Left renal pelvis (tissue), 4 donors: ENCODE measurements at places on chromosomes 1 and 21.

GRCh38 chr21:44958471-44959191 lies 18.8 kb downstream of the SLX9 start:
- DNase-seq: peak; percentile 43

- no peak for DNase-seq
Measured at GRCh38 chr21:25461725-25462124, 145.6 kb downstream of the MRPL39 start.

GRCh38 chr1:226223786-226224244 lies 351 bp downstream of the MIXL1 start:
- DNase-seq: no peak

- DNase-seq: no peak
Measured at GRCh38 chr1:240804475-240804874, 192.5 kb upstream of the GREM2 start.

DNA sequence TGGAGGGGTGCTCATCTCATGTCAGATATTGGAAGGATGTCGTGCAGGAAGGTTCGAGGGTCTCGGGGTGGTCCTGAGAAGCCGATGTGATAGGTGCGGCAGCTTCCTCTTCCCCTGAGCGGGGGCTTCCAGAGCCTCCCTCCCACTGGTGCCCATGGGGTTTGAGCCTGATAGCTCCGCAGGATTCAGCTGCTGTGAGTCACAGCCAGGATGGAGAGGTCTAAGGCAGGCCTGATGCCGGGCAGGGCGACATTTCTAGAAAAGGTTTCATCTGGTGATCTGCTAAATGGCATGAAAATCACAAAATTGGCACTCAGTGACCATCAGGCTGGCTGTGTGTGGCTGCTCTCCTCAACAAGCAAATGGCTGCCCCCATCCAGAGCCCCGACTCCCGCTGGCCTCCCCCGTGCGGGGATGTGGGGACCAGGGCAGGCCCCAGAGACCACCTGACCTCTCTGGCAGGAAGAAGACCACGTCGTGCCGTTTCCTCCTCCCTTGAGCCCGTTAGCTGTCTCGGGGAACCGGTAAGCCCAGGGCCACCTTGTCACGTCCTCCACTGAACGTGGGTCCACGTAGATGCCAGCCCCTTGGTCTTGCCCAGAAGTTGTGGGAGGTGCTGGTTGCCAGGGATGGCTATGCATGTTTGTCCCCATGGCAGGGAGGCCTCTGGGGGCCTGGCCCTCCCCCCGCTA lies 66.1 kb downstream of the SKI start:
- DNase-seq: no peak

GRCh38 chr1:92356956-92357355 lies 58.1 kb downstream of the RPAP2 start:
- DNase-seq: no peak

DNA sequence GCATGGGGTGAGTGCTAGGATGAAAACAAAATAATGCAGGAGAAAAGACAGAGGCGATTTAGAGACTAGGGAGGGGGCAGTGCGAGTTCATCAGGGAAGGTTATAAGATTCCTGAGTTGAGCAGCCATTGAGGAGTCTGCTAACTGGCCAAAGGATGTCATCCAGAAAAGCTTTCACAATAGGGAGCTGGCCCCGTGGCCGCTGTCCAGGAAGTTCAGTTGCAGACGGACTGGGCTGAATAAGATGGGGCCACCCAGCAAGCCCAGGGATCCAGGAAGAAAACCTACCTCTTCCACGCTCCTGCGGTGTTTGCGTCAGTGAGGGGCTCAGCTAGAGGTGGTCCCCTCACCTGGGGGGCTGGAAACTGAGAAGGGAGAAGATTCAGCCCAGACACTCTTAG lies 4.0 kb upstream of the PKP1 start:
- DNase-seq: no peak

GRCh38 chr1:201020721-201021629 lies 2.5 kb downstream of the KIF21B start:
- no peak for DNase-seq

- no peak for DNase-seq
Measured at GRCh38 chr1:226737819-226738420, 1.2 kb downstream of the ITPKB start.

DNA sequence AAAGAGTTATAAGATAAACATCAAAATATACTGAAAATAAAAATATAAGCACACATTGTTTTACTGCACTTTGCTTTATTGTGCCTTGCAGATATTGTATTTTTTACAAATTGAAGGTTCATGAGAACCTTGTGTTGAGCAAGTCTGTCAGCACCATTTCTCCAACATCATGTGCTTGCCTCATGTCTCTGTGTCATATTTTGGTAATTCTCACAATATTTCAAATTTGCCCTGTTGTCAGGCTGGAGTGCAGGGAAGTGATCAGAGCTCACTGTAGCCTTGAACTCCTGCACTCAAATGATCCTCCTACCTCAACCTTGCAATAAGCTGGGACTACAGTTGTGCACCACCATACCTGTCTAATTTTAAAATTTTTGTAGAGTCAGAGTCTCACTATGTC lies 21.3 kb upstream of the CNIH3 start:
- DNase-seq: no peak

DNA sequence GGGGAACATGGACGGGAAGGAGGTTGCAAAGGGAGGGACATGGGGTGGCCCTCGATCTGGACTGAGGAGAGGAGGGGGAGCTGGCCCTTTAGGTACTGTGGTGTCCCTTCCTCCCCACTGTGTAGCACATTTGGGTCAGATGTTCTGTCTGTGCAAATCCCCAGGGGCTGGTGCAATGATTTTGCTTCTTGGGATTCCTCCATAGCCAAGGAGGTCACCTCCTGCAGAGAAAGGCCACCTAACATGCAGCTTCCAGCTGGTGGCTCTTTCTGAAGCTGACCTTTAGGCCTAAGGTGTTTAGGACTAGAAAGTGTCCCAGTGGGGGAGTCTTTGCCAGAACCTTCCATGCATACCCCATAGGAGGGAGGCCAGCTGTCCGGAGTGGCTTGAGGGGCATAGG lies 9.0 kb upstream of the MYOM3 start:
- DNase-seq: no peak

DNA sequence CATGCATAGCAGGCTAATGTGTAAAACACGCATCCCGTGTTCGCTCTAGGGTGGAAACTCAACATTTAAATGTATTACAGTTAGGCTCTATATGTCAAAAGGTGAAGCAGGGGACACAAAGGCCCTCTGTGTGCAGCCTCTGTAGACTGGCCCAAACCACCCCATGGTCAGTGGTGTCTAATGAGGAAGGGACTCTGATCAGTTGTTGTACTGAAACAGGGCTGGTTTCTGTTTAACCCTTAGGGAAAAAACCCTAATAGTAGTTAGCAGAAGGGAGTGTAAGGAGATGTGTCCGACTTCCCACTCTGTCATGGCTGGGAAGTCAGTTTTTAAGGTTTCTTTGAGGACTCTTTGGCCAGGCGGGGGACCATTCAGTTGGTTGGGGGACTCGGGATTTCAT lies 21.5 kb upstream of the CD2 start:
- no peak for DNase-seq

DNA sequence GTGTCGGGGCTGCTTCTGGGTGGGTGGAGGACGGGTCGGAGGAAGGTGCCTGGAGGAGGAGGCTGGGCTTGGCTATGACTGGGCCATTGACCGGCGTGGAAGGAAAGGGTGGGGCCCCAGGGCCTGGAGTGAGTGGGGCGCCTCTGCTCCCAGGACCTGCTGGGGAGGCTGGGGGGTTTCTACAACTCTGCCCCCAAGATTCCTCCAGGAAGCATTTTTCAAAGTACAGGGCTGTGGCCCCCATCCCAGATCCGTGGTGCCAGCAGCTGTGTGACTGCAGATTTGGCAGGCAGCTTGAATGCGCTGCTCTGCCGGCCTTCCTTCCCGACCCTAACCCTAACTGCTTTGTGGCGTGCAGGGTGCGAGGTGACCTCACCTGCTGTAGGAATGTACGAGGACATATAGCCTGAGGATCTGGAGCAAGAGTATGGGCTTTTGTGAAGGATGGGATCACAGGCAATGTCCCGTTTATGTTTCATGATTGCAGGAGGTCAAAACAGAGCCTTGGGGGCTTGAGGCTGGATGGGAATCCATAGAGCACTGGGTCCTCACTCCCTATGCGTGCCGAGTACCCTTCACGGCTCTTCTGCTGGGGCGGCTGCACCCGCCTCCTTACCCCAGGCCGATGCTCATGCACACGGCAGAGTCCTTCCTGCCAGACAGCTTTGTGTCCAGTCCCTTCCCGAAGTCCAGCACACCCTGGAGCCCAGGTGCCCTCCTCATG lies 24.7 kb downstream of the TRPM2 start:
- no peak for DNase-seq

DNA sequence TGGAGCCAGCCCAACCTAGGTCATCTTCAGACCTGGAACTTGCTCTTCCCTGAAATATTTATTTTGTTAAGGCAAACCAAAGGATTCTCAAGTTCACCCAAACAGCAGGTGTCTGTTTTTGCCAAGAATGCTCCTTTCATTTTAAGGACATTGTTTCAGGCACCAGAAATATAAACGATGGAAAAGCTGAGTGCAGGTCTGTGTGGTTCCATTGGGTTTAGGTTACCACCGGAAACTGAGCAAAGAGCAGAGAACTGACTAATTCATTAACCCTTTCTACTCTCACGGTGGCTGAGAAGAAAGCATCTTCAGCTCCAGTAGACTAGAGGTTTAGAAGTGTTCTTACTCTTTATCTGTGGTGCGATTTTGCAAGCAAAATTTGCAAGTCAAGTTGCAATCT lies 38.0 kb upstream of the ZC3H11B start:
- DNase-seq: no peak

GRCh38 chr1:178818416-178818815 lies 52.5 kb downstream of the ANGPTL1 start:
- DNase-seq: no peak

DNA sequence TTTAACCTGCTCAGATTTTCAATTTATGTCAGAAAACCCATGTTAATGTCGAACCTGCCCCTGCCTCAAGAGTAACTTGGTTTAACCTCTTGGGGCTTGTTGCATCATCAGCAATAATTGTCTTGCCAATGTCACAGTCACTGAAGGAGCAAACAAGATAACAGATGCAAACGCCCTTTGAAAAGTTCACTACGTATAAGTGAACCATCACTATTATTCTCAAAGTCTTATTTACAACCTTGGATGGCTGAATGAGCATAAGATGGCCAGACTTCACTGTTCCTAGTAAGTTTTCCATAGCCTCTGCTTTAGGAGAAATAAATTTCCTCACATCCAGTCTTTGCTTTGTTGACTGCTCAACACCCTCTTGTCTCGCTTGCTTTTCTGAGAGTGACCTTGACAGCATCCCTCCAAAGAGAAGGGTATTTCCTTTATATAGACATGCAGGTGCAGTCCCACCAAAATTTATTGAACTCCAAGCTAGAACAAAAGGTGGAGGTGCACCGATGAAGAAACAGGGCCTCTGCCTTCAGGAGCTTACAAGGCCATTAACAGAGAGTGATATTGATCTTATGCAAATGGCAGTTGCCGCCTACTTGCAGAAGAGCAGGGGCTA lies 749 bp upstream of the LRIG2 start:
- DNase-seq: no peak

GRCh38 chr21:38849776-38850175 lies 44.0 kb downstream of the ETS2 start:
- DNase-seq: peak; percentile 47

- DNase-seq: no peak
Measured at GRCh38 chr1:14970115-14970798, 183.3 kb upstream of the TMEM51 start.

DNA sequence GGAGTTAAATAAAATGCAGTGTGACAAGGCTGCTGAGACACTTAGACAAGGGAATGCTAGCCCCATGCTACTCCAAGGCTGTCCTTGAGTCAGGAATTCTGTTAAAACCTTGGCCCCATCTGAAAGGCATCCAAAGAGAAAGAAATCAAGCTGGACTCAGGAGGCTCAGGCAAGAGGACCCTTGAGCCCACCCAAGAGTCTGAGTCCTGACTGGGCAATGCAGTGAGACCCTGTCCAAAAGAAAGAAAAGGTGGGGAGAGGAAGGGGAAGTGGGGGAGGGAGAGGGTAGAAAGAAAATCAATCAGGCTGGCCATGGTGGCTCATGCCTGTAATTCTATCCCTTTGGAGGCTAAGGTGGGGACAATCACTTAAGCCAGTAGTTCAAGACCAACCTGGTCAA lies 26.7 kb downstream of the CLSTN1 start:
- no peak for DNase-seq

DNA sequence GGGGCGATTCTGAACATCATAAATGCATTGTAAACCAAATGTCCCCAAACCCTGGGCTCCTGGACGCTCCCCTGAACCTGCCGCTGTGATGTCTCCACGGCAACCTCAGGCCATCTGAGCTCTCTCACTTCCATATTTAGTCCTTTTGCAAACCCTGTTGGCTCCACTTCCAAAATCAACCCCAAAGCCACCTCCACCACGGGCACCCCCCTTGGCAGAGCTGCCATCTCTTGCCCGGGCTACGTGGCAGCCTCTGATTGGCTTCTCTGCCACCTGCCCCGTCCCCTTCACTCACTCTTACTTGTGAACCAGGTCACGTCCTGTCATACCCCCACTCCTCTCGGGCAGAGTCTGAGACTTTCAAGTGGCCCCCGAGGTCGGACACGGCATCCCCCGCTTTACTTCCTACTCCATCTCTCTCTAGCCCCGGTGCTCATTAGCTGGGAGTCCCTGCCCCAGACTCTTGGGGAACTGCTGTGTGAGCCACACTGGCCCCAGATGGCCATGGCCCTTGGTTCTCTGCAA lies 15.8 kb downstream of the PRXL2B start:
- DNase-seq: no peak

DNA sequence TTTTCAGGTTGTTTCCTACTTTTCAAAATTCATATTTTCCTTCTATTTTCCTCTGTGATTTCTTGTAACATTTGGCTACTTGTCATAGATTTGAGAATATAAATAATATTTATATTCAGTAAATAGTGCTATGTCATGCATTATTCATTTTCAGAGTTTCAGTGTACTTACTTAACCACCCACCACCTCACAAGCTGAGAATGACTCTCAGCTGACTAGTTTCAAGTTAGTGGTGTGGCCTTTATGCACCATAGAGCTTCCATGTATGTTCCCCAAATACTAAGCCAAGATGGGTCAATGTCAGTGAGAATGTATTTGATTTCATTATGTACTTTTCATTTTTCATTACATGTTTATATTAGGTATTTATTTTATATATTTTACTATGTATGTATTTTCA lies 56.9 kb upstream of the RGS1 start:
- no peak for DNase-seq

GRCh38 chr1:75257424-75257823 lies 123.2 kb downstream of the LHX8 start:
- DNase-seq: no peak

GRCh38 chr1:27716262-27716895 lies 9.4 kb upstream of the FAM76A start:
- no peak for DNase-seq

DNA sequence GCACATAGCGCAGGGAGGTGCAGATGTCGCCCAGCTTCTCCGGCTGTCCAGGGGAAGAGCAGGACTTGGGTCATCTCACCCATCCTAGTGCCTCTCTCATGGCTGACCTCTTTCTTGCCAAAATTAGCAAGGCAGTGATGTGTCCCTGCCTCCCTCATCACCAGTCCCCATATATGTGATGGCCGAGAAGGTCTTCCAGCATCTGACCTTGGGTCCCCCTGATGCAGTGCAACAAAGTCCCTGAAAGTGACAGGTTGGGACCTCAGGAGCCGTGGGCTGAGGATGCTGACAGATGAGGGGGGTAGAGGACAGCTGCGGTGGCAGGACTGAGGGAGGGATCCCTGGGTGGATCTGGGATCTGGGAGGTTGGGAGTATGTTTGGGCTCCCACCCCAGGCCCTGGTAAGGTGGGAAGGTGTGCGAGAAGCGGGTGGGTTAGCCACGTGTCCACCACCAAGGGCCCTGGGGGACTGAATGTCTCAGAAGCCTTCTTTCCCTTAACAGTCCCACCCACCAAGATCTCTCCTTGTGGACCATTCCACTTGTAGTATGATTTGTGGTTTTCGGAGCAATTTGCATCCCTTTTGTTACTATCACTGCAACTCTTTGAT lies 109.7 kb downstream of the SYT2 start:
- no peak for DNase-seq
